ENCODE measurements at places on chromosomes 13 and 19. TPM values are rescaled to one million over a fixed set of nuclear protein-coding genes. Genes with fewer than 3 reads are reported as not detected.

The DNAJC15 gene
- total RNA-seq: 15.3 TPM

The SYNGR4 gene
- total RNA-seq: not detected

The PSG2 gene
- not detected for total RNA-seq

GRCh38 chr13:25455146-25455545, 83.4 kb downstream of the ATP8A2 start:
- H3K4me1 ChIP-seq: no peaks in the 10 kb centered on the region
- no peak overlapping the region for H3K4me3 ChIP-seq
- H3K27ac ChIP-seq: no peak overlapping the region

DNA sequence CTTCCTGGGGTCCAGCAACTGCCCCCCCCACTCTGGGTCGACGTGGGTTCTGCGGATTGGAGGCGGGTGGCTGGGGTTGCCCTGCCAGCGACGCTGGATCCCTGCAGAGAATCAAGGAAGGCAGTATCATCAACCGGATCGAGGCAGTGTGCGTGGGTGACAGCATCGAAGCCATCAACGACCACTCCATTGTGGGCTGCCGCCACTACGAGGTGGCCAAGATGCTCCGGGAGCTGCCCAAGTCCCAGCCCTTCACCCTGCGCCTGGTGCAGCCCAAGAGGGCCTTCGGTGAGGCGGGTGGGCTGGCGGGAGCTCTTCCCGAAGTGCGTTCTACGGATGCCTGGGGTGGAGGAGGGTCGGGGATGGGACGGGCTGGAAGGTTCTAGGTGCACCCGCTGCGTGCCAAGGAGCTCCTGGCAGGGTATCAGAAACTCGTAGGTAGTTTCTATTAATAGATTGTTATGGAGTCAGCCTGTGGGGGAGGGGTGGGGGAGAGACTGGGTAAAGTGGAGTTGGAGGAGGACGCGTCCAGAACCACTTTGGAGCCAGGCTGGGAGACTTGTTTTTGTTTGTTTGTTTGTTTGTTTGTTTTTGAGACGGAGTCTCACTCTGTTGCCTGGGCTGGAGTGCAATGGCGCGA, 1.5 kb downstream of the GIPC3 start:
- H3K4me3 ChIP-seq: no peak overlapping the region
- peaks cover 23% of the 10 kb centered on the region for H3K4me1 ChIP-seq
- H3K36me3 ChIP-seq: no peaks in the 10 kb centered on the region
- peak overlapping the region; percentile 46 for H3K27ac ChIP-seq
- peaks cover 21% of the 10 kb centered on the region for H3K27me3 ChIP-seq

DNA sequence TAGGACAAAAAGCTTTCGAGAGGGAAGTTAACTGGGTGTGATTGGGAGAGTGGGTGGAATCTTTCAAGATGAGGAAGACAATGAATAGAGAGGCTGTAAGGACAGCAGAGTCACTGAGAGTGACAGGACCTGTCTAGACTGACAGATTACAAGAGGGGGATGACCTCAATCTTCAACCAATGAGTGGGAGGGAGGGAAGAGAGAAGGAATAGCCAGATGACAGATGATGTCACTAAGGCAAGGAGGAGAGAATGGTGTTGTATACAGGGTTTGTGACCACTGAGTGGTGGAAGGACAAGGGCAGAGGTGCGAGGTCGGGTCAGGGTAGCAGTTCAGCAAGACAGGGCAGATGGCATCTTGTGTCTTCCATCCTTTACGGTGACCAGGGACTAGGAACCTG, 5.8 kb upstream of the ILF3 start:
- no peak for DNase-seq
- H3K27ac ChIP-seq: no peak overlapping the region
- no peak overlapping the region for H3K4me3 ChIP-seq
- no peaks in the 10 kb centered on the region for H3K36me3 ChIP-seq

GRCh38 chr19:29321116-29321515, 108.2 kb upstream of the UQCRFS1 start:
- no peak overlapping the region for H3K4me3 ChIP-seq
- no peaks in the 10 kb centered on the region for H3K4me1 ChIP-seq
- H3K27me3 ChIP-seq: peaks cover 6% of the 10 kb centered on the region
- no peaks in the 10 kb centered on the region for H3K36me3 ChIP-seq

- H3K4me1 ChIP-seq: no peaks in the 10 kb centered on the region
- no peak overlapping the region for H3K27ac ChIP-seq
- no peak for DNase-seq
Observed at GRCh38 chr19:21934593-21934992, 76.2 kb downstream of the ZNF208 start.

- no peaks in the 10 kb centered on the region for H3K4me1 ChIP-seq
- DNase-seq: no peak
- no peaks in the 10 kb centered on the region for H3K27me3 ChIP-seq
- H3K27ac ChIP-seq: no peak overlapping the region
- H3K4me3 ChIP-seq: no peak overlapping the region
Observed at GRCh38 chr13:78187781-78188180, 269.1 kb upstream of the EDNRB start.

- no peaks in the 10 kb centered on the region for H3K27me3 ChIP-seq
- DNase-seq: no peak
- no peak overlapping the region for H3K27ac ChIP-seq
- no peaks in the 10 kb centered on the region for H3K4me1 ChIP-seq
- no peak overlapping the region for H3K4me3 ChIP-seq
- H3K36me3 ChIP-seq: no peaks in the 10 kb centered on the region
Observed at GRCh38 chr13:35879111-35879510, 252.1 kb downstream of the DCLK1 start.

All from sigmoid colon (tissue), 7 donors.